ENCODE measurements at places on chromosomes 16 and 17.
A peak's percentile ranks its signal among the peaks of the same experiment; 100 is the strongest.

DNA sequence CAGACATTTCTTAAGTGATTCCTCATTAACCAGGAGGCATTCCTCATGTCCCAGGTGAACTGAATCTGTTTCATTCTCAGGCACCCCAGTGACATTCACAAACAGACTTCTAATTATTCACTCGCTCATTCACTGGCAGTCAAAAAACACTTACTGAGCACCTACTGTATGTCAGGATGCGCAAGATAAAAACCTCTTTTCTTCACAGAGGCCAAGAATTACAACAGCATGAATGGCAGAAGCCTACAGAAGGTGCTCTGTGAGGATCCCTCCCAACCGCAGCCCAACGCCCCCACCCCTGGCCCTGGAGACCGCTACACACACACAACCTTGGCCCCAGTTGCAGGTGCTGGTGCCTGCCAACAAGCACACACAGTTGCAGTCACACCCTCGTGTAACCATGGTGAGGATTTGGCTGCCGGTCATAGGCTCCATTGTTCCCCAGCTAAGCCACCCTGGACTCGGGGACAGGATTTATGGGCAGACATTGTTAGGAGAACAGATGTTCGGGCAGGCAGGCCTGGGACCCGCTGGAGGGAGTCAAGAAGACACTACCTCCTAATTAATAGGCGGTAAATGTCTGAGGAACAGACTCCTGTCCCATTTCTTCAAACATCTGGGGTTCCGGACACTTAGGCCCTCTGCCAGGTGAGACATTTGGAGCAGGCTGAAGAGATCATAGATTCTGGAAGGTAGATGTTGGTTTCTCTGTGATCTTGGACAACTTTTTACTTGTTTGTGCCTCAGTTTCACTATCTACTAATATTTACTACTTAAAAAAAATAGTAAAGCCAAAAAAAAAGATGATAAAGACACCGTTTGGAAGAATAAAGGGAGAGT, 43.2 kb downstream of the CUEDC1 start:
- no peak for DNase-seq

DNA sequence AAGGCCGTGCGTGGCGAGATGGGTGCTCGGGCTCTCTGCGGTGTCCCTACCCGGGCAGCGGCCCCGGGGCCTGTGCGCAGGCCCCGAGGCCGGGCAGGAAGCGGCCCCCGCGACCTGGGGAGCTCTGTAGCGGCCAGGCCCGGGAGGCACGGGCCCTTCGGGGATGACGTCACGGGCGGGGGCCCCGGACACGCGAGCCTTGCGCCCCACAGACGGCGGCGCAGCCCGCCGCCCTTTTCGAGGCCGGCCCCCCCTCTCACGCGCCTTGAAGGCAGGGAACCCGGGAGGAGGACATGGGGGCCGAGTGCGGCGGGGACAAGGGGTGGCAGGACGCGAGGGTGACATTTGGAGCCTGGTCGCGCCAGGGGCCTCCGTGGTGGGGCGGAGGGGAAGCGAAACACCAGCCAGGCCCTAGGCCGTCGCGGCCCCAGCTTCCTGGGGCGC, 1.1 kb downstream of the RAI1 start:
- DNase-seq: no peak

DNA sequence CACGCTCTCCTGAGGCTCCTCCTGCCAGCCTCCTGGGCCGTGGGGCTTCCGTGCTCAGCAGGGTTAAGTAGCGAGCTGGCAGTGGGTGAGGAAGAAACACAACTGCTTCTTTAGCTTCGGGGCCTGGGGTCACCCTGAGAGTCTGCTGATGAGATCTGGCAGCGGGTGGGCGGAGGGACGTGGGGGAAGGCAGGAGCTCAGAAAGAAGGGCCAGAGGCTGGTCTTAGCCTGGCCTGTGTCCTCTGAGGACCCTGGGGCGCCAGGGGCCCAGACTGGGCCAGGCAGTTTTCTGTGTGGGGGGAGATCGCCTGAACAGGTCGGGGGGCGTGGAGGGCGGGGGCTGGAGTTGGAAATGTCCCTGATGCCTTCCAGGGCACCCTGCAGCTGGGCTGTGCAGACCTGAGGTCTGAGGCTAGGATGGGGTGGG, 97.8 kb upstream of the GSE1 start:
- DNase-seq: no peak

- DNase-seq: no peak
These were observed 1.2 kb upstream of the HBA1 start for GRCh38 chr16:175011-175949.

DNA sequence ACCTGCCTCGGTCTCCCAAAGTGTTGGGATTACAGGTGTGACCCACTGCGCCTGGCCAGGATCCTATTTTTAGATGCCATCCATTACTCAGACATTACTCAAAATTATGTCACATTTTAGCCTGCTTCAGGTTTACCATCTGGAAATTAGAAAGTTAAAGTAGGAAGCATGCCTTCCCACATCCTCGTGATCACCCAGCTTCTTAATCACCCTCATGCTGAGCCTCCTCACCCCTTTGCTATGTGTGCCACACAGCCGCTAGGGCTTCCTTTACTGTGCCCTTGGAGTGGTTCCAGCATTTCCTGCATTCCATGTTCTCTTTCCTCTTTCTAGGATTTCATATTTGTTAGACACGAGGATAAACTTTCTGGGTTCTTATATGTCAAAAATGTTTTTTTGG, 9.3 kb downstream of the ADORA2B start:
- DNase-seq: peak; percentile 54

DNA sequence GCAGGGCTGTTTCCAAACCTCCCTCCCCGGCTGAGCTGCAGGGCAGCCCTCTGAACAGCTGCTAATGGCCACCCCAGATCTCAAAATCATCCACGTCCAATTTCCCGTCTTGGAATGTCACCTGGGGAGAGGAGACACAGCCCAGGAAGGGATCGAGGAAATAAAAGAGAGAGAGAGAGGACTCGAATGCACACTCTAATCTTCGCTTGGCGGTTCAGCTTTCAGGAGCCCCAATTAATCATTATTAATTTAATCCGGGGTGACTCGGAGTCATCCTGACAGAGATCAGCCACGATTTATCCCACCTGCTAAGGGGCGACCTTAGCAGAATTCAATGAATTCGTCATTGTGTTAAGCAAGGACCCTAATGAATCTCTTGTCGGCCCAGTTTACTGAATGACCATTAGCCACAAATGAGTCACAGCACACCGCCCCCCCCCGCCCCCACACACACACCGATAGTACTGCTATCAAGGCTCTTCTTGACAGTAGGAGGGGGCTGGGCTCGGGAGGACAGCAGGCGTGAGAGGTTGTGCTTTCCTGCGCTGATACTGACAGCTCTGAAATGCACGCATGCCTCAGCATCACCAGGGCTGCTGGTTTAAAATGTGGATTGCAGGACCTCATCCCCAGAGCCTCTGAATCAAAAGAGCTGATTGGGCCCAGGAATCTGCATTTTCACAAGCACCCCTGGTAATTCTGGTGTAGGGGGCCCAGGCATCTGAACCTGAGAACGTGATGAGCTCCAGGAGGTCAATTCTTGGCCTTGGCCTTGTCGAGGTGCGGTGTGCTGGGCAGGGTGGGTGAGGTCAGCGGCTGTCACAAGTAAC, 190.0 kb upstream of the CIBAR2 start:
- no peak for DNase-seq

- DNase-seq: no peak
These were observed 29.8 kb upstream of the DNAH17 start for GRCh38 chr17:78607038-78607437.

- no peak for DNase-seq
These were observed 37.6 kb downstream of the ZNF750 start for GRCh38 chr17:82802075-82802780.

DNA sequence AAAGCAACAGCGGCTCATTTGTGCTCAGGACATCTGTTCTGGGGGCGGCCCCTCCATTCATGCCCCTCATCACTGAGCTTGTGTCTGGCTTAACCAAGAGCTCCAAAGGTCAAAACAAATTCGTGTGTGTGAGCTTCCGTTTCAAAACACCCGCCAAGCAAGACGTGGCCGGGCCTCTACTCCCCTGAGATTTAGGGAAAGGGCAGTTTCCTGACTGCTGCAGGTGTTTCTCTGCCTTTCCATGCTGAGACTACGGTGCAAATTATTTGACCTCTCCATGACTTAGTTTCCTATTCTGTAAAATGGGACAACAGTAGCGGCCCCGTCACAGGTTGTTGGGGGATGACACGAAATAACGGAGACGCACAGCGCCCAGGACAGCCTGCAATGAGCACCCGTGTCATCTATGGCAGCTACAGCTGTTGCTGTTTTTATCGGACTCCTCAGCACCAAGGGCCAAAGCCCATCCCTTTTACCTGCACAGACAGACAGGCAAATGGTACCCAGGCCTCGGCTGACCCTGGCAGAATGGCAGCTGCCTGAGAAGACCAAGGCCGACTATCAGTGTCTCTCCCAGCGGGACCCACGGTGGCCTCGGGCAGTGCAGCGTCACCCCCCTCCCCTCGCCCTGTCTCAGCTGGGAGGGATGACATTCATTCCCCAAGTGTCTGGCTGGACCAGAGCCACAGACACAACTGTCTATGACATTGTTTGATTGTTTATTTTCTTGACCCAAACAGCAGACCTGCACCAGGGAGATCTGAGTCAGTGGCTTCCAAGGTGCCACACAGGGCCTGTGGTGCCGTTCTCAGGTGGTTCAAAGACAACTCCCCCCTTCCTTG, 50.7 kb upstream of the DOC2B start:
- no peak for DNase-seq

GRCh38 chr16:4290236-4290830, 17.5 kb upstream of the TFAP4 start:
- no peak for DNase-seq

DNA sequence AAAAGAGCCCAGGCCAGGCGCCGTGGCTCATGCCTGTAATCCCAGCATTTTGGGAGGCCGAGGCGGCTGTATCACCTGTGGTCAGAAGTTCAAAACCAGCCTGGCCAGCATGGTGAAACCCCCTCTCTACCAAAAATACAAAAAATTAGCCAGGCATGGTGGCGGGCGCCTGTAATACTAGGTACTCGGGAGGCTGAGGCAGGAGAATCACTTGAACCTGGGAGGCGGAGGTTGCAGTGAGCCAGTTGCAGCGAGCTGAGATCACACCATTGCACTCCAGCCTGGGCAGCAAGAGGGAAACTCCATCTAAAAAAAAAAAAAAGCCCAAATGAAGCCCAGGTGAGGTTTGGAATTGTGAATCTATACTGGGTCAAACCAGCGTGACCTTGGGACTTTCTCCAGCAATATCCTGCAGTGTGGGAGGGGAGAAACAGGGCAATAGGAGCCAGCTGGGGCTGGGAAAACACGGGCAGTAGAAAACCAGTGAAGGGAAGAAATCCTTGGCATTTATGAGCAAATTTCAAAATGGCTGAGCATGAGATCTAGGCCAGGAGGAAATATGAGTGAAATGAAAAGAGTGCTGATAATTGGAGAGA, 8.2 kb upstream of the DHX8 start:
- DNase-seq: no peak

DNA sequence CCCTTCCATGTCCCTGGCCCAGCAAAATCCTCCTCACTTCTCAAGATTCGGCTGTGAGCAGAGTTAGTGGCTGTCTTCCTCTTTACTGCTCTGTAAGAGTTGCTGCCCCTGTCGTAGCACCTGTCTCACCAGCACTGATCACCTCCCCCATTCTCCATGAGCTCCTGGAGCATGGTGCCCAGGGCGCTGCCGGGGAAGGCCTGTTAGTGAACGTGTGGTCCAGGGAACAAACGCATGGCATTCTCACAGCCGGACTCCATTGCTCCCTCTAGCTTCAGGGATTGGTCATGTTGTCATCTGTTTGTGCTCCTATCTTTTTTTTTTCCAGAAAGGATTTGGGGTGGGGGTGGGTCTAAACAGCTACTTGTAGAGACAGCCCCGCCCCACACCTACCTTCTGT, 141.2 kb downstream of the CMIP start:
- DNase-seq: no peak

DNA sequence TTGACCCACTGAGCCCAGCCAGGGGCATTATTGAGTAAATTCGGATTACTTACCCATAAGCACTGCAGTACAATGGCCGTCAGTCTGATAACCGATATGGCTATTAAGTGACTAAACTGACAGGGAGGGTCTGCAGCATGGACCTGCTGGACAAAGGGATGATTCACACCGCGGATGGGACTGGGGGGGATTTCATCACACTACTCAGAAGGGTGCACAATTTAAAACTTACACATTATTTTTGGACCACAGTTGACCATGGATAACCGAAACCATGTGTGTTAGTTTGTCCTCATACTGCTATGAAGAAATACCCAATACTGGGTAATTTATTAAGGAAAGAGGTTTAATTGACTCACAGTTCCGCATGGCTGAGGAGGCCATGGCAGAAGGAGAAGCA, 106.5 kb downstream of the ABCC6 start:
- DNase-seq: no peak

All from AG09309 (cell line).